ENCODE measurements at places on chromosomes 6 and 20.
A peak's percentile ranks its signal among the peaks of the same experiment; 100 is the strongest.

- peak; percentile 50 for DNase-seq
Observed at GRCh38 chr20:258963-259362, 1.4 kb downstream of the DEFB132 start.

DNA sequence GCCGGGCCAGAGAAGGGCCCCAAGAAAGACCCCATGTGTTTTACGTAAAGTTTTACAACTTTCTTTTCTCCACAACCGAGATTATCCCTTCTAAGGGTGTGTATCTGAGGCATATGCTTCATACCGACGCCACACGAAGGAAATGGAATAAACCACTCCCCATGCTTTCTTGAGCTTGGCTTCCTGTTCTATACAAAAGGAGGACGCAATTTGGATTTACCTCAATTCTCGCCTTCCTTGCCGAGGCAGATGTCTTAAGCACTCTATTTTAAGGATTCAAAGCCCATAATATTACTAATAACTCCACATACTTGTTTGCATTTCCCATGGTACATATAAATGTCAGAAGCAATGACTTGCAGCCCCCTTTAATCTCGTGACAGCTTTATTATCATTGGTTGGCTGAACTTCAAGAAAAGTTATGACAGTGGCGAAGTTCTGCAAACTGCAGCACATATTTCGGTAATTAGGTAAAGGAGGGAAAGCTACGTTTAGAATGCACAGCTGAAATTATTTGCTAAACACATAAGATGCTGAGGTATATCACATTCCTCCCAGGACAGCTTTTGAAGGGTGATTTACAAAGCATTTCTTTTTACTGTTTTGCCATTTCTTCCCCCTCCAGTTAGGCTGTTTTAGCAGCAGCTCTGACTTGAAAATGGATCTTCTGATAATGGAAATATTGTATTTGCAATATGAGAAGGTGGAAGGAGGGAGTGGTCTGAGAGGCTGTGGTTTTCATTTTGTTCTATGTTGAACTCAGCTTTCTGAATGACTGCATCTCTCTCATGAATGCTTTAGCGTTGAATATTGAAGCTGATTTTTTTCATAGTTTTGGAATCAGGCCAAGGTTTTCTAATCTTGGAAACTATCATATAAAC lies 330.5 kb downstream of the EPHA7 start:
- DNase-seq = peak; percentile 50

DNA sequence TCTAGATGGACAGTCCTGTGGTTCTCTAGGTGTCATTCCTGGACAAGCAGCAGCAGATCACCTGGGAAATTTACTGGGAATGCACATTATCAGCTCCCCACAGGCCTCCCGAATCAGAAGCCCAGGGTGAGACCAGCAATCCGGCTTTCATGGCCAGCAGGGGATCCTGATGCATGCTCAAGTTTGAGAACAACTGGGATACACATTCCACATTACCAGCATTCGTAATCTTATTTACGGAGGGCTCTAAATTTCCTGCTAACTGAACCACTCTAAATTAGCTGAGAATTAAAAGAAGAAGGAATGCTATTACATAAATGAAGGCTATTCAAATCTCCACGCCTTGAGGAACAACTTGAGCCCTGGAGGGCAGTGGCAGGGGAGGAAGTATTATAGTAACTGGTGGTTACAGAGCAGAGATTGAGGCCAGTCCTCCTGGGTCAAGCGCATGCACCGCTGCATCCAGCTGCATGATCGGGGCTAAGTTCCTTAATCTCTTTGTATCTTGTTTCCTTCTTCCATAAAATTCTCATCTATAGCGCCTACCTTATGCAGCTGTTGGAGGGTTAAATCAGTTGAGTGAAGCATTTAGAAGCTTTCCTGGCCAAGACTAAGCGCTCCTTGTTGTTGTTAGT lies 403.7 kb downstream of the CDH26 start:
- DNase-seq = no peak

DNA sequence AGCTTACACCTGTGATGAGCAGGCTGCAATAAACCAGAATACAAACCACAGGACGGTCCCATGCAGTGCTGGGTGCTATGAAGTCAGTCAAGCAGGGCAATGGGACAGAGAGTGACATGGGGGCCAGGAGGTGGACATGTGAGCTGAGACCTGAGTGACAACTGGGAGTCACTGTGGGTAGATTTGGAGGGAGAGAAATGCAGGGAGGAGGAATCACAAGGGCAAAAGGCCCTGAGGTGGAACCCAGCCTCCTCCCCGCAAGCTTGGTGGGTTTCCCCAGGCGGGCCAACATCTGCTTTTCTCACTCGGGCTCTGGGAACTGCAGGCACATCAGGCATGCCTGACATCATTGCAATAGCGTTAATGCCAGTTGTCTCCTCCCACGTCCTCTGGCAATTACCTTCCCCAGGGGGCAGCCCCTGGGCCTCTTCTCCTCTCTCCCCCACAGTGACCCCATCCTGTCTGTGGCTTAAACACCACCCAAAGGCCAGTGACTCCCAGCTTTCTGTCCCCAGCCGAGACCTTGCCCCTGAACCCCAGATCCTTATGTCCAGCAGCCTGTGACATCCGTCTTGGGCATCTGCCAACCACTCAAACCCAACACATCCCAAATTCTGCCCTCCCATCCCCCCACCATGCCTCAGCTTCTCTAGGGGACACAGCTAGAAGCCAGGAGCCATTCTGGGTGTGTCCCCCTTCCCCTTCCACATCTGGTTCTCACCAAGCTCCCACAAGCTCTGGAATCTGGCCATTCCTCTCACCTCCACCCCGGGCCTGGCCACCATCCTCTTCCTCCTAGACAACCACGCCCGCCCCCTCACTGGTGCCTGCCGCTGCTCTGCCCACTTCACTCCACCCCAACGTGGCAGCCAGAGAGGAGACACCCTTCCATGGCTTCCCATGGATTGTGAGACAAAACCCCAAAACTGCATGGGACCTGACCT lies 28.2 kb downstream of the PDRG1 start:
- no peak for DNase-seq

- no peak for DNase-seq
Observed at GRCh38 chr6:53984581-53984980, 126.7 kb upstream of the MLIP start.

DNA sequence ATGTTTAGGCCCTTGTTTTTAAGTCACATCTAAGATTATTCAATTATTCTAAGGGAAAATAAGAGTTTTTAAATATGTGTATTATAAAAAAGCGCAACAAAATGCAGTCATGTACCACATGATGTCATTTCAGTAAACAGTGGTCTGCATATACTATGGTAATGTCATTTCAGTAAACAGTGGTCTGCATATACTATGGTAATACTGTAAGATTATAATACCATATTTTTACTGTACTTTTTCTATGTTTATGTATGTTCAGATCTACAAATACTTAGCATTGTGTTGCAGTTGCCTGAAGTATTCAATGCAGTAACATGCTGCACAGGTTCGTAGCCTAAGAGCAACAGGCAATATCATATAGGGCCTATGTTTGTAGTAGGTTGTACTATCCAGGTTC lies 21.4 kb downstream of the MEI4 start:
- DNase-seq = no peak

- no peak for DNase-seq
Observed at GRCh38 chr6:158865769-158866168, 46.6 kb upstream of the EZR start.

DNA sequence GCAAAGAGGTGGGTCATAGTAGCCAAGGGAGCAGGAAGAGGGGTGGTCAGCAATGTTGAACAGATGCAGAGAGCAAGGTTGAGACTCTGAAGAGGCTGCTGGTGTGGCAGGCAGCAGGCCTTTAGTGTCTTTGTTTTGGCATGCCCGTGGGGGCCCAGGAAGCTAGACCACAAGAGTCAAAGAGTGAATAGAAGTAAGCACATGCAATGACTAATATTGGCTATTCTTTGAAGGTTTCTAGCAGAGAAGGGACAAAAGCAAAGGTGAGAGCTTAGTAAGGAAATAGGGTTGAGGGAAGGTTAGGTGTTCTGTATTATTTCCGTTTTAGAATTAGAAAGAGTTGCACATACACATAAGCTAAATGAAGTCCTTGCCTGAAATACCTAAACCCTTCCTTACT lies 18.8 kb downstream of the TDRD6 start:
- DNase-seq = no peak

DNA sequence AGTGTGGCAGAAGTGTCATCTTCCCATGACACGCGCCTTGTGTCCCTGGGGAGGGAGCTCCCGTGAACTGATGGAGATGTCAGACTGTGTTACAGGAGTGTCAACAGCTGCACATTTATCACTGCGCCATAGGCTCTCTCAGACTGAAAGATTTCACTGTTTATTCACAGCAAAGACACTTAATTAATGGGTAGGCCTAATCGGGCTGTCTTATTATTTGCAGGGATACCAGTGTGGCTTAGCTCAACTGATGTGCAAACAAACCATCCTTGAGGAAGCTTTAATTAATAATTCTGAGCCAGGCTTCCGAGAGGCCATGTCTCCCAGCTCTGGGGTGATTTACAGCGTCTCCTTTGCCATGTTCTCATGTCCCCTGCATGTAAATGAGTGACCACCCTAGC lies 771.0 kb downstream of the QKI start:
- DNase-seq = no peak

DNA sequence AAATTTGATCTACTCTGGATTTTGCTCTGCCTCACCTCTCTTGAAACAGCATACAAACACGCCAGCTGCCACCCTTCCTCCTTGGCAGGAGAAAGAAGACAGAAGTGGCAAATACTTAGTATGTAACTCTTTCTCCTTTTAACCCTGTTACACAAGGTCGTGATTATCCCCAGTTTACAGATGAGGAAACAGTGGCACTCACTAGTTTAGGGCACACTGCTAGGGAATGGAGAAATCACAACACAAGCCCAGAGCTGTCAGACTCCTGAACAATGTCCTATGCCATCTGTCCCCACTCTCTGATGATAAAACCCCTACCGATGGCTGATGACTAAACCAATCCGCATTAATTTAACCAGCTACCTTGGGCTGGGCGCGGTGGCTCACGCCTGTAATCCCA lies 79.7 kb downstream of the FGD2 start:
- DNase-seq = no peak

All from choroid plexus epithelial cell (primary cell).